ENCODE measurements at places on chromosomes 1 and 21.

DNA sequence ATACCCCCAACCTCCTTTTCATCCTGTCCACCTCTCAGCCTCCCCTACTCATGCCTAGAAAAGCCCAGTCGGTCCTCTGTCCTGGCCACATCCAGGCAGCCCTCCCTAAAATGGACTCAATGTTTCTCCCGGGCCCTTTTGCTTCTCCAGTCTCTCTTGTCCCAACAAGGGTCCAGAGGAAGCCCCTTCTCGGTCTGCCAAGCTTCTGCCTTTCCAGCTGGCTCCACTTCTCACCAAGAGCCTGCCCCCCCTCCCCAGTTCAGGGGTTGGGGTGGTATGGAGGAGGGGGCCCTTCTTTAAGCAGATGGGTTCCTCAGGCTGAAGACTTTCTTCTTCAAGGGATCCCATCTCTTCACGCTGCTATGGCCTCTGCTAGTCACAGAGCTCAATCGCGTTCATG is 23.9 kb downstream of the RAB7B start:
- no peak for DNase-seq

GRCh38 chr1:183652547-183653461 is at the start of gene APOBEC4:
TSS of gene APOBEC4 (minus strand) at chr1:183653316. CDS start at chr1:183648781, 4,535 bp downstream.
- no peak for DNase-seq

DNA sequence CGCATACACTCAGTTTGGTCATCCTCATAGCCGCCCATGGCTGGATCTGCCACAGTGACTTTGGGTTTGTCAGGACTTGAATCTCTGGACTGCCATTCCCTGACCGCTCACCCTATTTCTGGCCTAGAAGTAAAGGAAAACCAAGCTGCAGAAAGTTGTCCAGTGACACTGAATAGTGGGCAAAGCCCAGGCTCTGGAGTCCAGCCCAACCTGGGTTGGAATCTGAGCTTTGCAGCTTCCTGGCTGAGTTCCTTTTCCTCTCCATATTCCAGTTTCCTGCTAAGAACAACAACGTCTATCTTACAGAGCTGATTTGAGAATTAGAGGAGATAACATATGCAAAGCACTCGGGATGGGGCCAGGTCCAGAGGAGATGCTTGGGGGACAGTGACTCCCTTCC is 15.6 kb upstream of the EIF4G3 start:
- no peak for DNase-seq

DNA sequence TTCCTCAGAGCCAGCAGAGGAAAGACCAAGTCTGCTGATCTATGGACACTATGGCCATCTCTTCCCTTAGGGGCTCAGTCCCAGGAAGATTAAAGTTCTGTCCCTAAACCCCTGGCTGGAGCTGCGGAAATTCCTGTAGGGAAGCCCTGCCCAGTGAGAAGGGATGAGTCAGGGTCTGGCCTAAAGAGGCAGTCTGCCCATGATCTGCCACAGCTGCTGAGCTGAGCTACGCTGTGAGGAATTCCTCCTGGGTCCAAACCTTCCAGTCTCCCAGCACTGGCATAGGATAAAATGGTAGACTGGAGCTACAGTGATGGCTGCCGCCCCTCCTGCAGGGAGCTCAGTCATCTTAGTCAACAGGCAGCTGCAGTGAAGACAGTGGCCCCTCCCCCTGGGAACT is 213.7 kb downstream of the BRINP2 start:
- DNase-seq: peak; percentile 30

DNA sequence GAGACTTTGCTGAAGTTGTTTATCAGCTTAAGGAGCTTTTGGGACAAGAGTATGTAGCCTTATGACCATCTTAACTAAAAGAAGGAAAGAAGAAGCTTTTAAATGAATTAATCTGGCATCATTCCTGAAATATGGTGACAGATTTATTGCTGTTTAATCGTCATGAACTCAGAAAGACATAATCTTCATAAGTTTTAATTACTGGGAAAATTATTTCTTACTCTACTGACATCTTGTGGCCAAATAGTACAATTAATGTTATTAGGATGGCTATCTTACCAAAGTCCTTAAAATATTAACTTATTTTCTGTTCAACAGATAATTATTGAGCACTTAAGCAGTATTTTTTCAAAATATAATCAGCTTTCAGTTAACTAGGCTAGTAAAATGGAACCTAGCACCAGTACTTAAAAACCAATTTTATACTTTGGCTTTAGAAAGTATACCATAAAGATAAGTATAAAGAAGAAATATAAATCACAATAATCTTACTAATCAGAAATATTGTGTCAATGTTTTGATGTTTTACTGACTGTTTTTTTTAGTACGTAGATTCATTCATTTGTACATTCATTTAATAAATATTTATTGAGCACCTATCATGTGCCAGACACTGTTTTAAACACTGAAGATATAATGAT is 34.7 kb upstream of the GPR25 start:
- DNase-seq: peak; percentile 52

DNA sequence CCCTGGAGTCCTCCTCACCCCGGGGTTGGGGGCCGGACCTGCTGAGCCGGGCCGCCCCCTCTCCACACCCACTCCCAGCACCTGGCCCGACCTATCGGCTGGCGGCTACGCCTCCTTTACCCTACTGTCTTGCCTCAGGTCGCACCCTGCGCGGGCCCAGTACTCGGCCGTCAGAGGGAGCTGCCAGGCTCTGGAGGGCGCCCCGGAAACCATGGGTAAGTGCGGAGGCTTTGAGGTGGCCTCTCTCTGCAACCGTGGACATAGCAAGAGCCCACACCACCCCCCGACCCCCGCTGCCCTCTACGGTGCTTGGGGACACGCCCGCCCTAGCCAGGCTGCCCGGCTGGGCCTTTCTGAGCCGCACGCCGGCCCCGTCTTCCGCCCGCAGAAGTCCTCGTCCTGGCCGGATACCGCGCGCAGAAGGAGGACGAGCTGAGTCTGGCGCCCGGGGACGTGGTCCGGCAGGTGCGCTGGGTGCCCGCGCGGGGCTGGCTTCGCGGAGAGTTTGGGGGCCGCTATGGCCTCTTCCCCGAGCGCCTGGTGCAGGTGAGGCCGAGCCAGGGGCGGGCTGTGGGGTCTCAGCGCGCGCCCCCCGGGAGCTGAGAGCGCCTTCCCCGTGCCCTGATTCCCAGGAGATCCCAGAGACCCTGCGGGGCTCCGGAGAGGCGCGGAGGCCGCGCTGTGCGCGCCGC is at the start of gene SH3D21:
Gene SH3D21, plus strand, starts transcription at position 159 of the 692 bp plus-strand sequence. Its CDS starts 53 bp downstream, at position 212.
- peak; percentile 28 for DNase-seq

GRCh38 chr1:184637664-184638240 is 116.9 kb downstream of the EDEM3 start:
- DNase-seq: no peak

DNA sequence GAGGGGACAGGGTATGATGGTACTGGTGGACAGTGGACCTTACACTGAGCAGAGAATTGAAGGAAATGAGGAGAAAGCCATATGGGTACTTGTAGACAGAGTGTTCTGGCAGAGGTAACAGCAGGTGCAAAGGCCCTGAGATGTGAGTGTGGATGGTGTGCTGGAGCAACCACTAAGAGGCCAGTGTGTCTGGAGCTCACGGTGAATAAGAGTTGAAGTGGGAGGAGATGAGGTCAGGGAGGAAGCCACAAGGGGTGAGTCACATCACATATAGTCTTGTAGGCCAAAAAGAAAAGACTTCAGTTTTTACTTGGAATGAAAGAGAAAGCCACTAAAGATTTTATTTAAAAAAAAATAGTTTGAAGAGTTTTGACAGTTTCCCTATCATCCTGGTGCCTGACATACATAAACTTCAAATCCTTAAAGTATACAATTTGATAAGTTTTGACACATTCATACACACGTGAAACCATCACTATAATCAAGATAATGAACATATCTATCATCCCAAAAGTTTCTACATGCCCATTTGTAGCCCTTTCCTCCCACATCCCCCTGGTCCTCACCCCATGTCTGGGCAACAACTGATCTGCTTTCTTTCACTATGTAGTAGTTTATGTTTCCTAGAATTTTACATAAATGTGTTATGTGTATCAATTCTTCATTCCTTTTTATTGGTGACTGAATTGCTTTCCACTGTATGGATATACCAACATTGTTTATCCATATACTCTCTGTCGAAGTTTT is 148.4 kb downstream of the GPATCH2 start:
- peak; percentile 79 for DNase-seq

GRCh38 chr1:173164686-173165085 is 42.4 kb downstream of the TNFSF4 start:
- DNase-seq: no peak

DNA sequence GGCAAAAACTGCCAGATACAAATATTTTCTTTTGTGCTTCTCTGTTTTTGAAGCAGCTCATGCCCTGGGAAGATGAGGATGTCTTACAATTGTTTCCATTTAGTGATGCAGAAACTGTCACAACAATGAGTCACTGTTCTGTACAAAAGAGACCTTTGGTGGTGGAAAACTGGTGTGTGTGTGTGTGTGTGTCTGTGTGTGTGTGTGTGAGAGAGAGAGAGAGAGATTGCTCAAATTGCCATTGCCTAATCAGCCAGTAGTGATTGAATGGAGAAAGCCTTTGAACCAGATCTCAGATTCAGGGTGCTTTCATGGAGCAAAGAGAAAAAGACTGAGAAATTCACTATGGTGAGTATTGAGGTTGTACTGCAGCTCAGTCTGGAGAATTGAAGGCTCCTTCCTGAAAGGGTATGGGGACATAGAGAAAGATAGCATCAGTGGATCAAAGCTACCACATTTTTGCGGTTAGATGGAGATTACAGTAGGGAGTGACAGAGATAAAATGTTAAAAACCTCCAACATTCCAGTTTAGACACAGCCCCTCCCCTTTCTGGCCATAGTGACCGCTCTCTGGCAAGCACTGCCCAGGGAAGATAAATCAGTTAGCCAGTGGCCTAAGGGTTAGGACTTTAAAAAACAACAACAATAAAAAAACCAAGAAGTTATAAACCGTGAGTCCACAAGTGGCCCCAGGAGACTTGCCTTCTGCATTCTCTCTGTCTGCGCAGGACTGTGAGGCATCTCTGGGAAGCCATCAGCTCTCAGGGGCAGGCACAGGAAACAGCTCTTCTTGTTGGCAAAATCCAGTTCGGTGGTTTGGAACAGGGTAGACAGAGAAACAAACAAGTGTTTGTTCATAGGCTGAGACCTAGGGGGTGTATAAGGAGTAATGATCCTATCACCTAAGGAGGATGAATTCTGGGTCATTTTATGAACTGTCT is 406.5 kb downstream of the DUSP10 start:
- DNase-seq: peak; percentile 81

- no peak for DNase-seq
Measured at GRCh38 chr1:19643121-19643520, 990 bp upstream of the NBL1 start.

DNA sequence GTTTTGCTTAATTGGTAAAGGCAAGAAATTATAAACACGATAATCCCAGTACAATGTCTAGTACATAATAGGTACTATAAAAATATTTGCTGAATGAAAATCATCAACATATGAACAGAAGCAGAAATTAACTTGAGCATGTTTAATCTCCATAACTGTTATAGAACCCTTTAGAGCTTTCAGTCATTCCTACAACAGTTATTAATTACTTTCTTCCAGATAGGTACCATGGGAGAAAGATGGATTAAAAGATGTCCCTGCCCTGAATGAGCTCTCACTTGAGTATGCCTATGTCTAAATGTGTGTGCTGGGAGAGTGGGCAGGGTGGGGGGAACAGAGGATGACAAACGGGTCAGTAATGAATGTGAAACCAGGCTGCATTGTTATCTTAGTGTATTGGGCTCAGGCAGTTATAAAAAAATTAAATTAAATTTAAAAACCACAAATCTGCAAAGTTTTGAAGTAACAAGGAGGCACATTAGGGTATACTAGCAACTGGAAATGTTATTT is 2.4 kb downstream of the EPS15 start:
- peak; percentile 6 for DNase-seq

Measured in fibroblast of skin of right biceps (primary cell).